LoVo (cell line): ENCODE measurements at places on chromosomes 2 and 18.

DNA sequence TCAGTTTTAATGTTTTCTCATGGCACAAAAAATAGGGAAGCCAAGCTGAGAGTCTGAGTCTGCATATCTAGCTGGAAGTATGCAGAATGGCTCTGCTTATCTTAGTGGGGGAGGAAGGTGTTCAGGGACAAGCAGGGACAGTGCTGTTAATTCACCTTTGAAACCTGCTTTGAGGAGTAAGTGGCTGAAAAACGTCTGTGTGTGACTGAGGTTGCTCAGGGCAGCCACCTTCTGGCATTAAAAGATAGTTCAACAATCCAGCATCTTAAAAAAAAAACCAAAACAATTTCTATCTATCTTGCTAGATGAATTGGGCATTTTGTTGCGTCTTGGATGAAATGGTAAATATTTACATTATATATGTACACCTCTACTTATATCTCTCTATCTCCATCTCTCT, 2.0 kb upstream of the TRPM8 start:
- DNase-seq = peak; percentile 24

DNA sequence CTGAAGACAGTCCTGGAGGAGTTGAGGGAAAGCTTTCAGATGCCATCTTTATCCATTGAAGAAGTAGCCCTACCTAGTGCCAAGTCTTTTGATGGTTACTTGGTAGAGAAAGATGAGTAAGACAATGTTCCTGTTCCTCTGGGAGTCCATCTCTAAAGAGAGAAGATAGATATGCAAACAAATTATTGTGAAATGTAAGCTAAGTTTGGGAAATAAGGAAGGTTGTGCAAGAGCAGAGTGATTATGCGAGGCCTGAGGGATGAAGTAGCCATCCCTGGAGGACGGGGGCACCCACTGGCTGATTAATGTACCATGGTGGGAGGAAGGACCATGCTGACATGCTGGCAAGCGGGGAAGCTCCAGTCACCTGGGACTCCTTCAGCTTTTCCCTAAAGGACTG, 994 bp upstream of the DTNA start:
- no peak for DNase-seq

GRCh38 chr2:231665245-231666170, 42.8 kb upstream of the PTMA start:
- DNase-seq = no peak

- DNase-seq = no peak
Measured at GRCh38 chr2:202479610-202480009, 103.5 kb downstream of the BMPR2 start.

- no peak for DNase-seq
Measured at GRCh38 chr2:99480390-99480789, 9.4 kb downstream of the REV1 start.

GRCh38 chr2:28049416-28049815, 158.9 kb downstream of the BABAM2 start:
- no peak for DNase-seq

- DNase-seq = no peak
Measured at GRCh38 chr2:58502931-58503330, 261.8 kb upstream of the FANCL start.

- DNase-seq = no peak
Measured at GRCh38 chr2:189217541-189217940, 38.0 kb upstream of the COL5A2 start.

GRCh38 chr2:96875498-96876268, 5.8 kb upstream of the SEMA4C start:
- no peak for DNase-seq

DNA sequence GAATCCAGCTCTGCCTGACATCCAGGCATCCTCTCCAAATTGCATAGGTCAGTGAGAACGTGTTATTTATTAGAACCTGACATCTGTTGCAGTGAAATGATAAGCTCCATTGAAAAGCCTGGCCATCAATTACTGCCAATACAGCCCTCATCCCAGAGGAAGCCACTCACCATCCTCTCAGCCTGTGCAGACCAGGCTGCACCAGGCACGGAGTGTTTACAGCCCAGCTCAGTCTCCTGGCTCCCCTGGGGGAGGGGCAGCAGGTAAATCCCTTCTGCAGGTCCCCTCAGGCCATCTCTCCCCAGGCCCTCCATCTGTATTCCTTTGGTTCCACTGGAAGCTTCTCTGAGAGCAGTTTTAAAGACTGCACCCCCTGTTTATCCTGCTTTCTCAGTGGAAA, 82.6 kb upstream of the FOSL2 start:
- DNase-seq = no peak

DNA sequence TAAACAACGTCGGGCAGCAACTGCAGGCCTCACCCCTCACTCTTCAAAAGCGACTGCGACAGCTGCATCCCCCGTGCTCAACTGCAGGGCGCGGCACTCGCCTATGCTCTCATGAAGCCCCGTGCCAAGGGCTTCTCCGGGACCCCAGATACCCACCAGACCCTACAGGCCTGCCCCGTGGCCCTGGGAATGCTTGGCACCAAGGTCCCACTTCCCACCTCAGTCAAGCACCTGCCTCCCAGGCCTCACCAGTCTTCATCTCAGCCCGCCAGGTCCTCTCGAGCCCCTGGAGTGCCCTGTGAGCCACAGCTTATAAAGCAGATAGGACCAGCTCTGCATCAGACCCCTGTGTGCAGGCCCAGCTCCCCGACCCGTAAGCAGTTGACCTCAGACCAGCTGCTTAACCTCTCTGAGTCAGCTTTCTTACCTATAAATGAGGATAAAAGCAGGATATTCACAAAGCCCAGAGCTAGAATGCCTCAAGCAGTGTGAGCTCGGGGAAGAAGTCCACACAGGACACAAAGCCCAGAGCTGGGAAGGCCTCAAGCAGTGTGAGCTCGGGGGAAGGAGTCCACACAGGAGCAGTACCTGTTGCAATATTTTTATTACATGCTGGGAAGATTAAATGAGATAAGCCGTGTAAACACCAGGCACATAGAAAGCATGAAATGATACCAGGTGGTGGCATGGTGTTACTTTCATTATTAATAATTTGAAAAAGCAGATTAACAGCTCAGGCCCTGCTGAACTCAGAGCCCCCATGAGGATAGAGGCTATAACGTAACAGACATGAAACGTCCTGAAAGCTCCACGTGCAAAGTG, 96.9 kb downstream of the HDAC4 start:
- no peak for DNase-seq

DNA sequence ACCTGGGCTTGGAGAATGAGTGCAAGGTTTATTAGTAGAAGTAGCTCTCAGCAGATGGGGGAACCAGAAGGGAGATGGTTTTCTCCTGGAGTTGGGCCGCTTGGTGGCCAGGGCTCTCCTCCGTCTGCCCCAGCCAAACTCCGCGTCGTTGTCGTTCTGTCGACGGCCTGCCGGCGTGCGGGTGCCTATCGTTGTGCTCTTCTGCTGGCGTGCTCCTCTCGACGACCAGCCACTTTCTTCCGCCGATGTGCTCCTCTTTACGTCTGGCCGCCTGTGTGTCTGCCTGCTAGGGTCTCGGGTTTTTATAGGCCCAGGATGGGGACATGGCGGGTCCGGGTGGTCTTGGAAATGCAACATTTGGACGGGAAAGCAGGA, 119.1 kb downstream of the BMPR2 start:
- no peak for DNase-seq

DNA sequence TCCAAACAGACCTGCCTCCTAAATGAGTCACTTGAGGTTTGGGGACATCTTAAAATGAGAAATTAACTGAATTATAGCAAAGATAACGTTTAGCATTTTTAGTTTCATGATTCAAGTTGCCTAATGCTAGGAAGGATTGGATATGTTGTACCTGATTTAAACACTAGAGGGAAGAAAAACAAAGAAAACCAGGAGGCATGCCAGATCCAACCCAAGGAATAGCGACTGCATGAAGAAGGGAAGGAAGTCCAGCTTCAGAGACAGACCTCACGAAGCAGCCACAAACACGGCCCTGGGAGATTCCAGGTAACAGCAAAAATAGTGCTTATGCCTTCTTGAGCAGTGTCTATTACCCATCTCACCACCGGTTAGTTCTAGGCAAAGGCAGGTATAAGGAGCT, 499.9 kb upstream of the SPHKAP start:
- DNase-seq = peak; percentile 35

GRCh38 chr2:118779362-118779761, 68.1 kb downstream of the EN1 start:
- DNase-seq = no peak

DNA sequence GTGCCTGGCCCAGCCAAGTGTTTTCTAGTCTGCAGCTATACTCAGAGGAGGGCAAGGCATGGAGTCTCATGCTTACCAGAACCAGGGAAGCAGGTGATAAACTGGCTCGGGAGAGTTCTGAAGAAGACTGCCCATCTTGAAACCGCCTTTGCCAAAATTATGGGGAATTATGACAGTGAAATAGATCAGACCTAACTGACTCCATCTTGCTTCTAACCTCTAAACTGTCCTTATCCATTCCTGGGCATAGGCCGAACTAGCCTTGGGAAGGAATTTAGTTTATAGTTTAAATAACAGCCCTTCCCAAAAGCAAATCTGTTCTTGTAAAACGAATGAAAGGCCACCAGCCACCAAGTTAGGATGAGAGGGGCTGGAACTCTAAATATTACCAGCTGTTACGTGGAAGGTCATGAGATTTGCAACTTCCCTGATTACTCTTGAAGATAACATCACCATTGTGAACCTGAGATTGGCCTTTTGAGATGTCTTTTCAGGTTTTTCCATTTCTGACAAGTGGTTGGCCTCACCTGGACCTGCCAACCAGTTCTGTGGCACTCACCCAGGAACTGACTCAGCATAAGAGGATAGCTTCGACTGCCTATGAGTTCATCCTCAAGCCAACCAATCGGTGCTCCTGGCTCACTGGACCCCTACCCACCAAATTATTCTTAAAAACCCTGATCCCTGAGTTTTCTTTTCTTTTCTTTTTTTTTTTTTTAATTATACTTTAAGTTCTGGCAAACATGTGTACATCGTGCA, 23.4 kb downstream of the CHCHD5 start:
- DNase-seq = no peak

DNA sequence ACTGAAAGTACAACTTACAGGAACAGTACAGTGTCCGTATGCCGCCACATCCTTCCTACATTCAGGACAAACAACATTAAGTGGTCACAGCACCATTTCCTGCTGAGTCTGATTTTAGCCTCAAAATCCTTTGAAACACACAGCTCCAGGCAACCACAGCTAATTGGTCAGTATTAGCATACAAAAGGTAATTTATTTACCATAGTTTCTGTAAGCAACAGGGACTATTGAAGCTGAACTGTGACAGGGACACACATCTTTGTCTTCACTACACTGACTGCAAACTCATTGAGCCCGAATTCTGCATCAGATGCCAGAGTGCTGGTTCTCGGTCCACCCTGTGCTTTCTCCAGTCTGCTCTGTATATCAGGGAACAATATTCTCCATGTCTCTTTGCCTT, 151.8 kb downstream of the ST6GAL2 start:
- DNase-seq = no peak

- no peak for DNase-seq
Measured at GRCh38 chr18:12625241-12625640, 32.7 kb downstream of the SPIRE1 start.

DNA sequence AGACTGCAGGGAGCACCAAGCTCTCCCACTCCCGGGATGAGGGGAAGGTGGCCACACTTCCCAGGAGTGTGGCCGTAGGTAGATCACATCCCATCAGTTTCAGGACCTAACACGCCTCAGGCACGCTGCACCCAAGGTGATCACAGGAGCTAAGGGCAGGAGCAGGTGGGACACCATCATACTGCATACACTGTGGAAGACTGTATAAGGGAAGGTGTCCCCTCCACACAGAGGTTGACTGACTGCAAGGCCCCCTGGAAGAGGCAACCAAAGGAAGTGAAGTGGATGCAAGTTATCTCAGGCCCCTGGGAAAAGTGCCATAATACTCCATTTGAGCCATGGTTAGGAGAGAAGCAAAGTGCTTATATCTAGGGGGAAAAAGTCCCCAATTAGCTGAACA, 351.9 kb upstream of the SMIM21 start:
- DNase-seq = no peak

DNA sequence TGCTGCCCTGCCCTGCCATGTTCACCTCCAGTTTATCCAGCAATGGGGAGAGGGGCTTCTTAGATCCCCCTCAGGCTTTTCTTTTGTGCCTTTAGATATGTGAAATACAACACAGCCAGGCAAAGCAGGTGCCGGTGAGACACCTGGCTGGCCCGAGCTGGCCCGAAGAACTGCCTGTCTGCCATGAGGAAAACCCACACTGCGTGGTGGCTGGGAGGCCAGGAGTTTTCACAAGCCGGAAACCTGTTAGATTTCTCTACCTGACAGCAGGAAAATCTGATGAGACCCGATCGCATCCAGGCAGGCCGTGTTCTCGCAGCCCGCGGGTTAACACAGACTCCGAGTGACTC, 5.7 kb upstream of the GAL3ST2 start:
- no peak for DNase-seq

DNA sequence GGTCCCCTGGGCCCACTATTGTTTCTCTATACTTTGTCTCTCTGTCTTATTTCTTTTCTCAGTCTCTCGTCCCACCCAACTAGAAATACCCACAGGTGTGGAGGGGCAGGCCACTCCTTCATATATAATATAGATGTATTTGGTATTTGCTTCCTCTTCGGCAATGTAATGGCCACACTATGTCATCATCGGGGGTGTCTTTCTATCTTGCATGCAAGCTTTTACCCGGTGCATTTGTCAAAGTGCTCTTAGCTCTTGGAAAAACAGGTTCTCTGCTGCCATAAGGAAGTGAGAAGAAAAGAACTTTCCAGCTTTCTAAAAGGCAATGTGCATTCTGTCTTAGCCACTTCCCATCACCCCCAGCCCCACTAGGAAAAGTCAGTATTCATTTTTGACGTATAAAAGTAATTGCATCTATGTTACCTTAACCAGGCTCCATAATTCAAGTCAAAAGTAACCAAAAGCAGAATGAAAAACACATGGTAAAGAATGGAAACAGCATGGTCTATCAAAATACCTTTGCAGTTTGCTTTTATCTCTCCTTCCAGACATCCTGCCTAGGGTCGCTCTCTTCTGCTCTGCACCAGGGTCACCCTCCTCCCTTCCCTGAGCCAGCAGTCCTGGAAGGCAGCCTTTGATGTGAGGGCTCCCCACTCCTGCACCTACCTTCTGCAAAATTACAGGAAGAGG, 27.2 kb upstream of the FHL2 start:
- no peak for DNase-seq

GRCh38 chr18:23618862-23619387, 32.6 kb upstream of the NPC1 start:
- no peak for DNase-seq

GRCh38 chr2:239298116-239298804, 102.6 kb downstream of the HDAC4 start:
- no peak for DNase-seq
